Thoracic aorta (tissue), 2 donors: ENCODE measurements at places on chromosomes 2 and 18.

DNA sequence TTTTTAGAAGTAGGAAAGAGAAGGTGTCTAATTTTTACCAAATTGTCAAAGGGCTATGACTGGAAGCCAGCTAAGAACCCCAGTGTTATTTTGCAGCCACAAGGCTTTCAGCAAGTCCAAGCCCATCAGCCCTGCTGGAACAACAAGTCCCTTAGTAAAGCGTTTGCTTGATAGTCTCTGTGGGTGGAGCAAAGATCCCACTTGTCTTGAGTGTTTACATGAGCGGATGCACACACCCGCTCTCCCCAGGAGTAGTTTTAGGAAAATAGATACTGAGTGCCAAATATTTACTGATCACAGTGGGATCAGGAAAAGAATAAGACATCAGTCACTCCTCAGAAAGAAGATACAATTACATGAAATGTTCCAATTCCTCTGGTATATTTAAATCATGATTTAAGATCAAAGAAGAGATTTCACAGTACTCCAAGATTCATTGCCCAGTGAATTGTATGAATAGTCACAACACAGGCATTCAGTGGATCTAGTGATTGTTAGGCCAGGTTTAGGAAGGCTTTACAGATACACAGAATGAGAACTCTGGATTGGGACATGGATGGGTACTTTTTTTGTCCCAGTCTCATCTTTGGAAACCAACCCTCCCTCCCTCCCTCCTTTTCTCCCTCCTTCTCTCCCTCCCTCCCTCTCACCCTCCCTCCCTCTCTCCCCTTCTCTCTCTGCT lies 514.9 kb downstream of the PTPRM start:
- DNase-seq = no peak

GRCh38 chr2:142707318-142707717 lies 170.1 kb upstream of the KYNU start:
- no peak for DNase-seq

- no peak for DNase-seq
Observed at GRCh38 chr2:130288467-130289403, 54.0 kb upstream of the IMP4 start.

DNA sequence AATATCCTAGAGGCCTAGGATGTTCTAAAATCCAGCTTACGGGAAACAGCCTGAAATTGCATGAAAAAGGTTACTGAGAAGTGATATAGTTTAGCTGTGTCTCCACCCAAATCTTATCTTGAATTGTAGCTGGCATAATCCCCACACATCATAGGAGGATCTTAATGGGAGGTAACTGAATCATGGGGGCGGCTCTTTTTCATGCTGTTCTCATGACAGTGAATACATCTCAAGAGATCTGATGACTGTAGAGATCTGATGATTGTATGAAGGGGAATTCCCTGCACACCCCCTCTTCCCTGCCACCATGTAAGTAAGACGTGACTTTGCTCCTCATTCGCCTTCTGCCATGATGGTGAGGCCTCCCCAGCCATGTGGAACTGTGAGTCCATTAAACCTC lies 385.6 kb upstream of the ID2 start:
- no peak for DNase-seq

DNA sequence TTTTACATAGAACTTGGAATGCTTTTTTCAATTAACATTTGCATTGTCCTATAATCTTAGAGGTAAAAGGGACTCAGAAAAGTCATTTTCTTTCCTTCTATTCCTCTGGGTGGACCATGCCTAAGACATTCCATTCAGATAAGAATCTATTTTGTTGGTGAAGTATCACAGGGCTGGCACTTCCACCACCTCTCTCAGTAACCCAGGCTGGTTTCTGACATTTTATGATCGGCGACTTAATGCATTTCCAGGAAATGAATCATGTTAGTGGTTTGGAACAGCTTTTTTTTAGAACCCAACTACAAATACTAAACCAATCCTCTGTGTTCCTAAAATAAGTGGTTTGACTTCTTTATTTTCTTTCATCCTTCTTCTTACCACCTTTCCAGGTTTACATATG lies 27.0 kb downstream of the GAD1 start:
- no peak for DNase-seq

- no peak for DNase-seq
Observed at GRCh38 chr2:219294356-219295351, 14.5 kb downstream of the PTPRN start.

DNA sequence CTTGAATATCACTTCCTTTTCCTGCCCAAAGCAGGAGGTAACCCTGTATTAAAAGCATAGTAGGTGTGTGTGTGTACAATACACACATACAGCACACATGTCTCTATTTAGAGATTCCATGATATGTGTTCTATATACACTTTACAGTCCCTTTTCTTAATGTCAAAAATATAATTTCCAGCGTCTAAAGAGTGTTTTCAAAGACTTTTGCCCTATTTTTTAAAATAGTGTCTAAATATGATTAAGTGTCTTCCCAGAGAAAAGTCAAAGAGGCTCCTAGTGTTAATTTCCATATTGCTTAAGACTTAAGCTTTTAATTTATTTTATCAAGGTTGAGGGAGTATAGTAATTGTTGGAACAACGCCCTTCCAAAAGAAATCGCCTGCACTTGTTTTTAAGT lies 420.3 kb upstream of the POU3F3 start:
- DNase-seq = no peak

- no peak for DNase-seq
Observed at GRCh38 chr18:62939433-62939832, 224.1 kb downstream of the PHLPP1 start.

DNA sequence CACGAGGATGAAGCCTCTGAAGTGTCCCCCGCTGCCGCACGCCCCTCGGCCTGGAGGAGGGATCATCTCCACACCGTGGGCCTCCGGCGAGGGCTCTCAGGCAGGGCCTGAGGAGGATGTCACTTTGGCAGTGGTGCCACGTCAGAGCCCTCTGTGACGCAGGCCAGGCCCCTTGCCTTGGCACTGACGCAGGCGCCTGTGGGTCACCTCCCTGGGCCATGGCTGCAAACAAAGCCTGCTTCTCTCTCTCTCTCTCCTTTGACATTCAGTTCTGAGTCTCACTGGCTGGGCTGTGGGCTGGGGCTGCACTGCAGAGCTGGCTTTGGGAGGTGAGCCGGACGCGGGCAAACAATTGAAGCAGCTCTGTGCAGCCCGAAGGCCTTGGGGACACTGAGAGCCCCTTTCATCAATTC lies 273.7 kb downstream of the TWIST2 start:
- DNase-seq = no peak

DNA sequence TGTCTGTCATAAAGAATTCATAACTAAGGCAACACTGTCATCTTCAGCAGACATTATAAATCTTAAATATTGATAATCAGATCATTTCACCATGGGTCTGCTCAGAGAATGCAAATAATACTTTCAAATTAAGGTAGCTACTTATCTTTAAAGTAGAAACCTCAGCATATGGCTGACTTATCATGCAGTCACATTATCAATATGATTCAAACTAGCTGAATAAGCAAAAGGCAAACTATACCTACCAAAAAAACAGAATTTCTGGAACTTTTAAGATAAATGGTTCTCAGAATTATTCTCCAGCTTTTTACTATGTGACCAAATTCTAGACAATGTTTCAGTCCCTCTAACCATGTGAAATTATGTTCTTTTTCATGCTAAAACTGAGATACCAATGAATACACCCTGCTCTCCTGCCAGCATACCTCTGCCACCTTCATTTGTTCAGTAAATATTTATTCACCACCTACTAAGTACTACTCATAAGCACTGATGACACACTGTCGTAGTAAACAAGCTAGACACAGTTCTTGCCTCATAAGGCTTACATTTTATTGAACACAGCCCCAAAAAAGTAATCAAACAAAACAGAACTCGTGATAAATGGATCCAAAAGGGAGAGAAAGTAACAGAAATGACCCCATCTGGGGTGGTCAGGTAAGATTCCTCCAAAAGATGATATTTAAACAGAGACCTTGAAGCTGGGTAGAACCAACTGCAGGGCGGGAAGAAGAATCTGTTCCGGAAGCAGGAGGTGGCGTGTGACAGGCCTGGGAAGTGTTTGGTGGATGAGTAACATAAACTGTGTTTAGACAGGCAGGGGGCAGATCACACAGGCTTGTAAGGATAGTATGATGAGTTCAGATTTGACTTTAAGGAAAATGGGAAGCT lies 17.7 kb downstream of the SPIRE1 start:
- DNase-seq = no peak

GRCh38 chr2:168198476-168199207 lies 48.8 kb downstream of the STK39 start:
- no peak for DNase-seq

DNA sequence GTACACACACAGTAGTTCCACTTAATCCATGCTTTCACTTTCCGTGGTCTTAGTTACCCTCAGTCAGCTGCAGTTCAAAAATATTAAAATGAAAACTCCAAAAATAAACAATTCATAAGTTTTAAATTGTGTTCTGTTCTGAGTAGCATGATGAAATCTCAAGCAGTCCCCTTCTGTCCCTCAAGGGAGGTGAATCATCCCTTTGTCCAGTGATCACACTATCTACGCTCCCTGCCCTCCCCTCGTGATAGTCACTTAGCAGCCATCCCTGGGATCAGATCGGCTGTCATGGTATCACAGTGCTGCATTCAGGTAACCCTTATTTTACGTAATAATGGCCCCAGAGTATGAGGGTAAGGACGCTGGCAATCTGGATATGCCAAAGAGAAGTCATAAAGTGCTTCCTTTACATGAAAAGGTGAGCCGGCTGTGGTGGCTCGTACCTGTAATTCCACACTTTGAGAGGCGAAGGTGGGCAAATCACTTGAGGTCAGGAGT lies 5.8 kb upstream of the RTN4 start:
- DNase-seq = no peak

GRCh38 chr2:205763708-205764211 lies 81.5 kb downstream of the NRP2 start:
- no peak for DNase-seq
